Hematopoietic multipotent progenitor cell treated with erythropoietin and hydrocortisone succinate and interleukin-3 and kit ligand, for 6 days (in vitro differentiated cells): ENCODE measurements at places on chromosomes 2 and 18.

- no peak for DNase-seq
Observed at GRCh38 chr2:55136138-55136541, 85.9 kb upstream of the RTN4 start.

DNA sequence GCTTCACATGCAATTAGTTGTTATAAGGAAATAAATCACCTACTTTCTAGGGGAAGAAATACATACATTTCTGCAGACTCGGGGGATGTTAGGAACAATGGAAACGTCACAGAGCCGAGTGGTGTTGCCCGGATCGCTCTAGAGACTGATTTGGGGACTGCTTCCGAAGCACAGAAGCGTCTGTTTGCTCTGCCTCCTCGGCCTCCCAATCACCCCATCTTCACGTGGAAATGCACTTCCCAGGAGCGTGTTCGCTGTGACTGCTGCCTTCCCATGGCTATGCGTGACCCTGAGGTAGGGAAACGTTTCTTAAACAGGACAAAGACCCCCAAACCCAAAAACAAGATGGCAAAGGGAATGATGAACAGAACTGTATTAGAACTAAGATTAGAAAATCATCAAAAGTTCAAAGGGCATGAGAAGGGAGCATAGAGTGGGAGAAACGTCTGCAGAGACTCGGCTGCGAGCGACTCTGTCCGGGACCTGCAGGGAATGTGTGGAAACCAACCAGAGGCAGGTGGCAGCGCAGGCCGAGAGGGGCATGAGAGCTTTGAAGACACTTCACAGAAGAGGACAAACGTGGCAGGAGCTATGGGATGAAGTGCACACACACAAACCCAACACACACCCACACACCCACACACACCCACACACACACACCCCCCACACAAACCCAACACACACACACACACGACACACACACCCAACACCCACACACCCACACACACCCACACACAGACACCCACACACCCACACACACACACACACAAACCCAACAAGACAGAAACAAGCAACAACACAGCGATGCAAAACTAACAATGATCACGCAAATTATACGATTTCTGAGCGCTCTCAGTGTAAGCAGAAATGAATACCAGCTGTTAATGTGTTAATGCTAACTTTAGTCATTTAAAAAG is 41.3 kb downstream of the RTP5 start:
- DNase-seq, result no peak

GRCh38 chr2:40242315-40242714 is 209.6 kb downstream of the SLC8A1 start:
- DNase-seq, result no peak

DNA sequence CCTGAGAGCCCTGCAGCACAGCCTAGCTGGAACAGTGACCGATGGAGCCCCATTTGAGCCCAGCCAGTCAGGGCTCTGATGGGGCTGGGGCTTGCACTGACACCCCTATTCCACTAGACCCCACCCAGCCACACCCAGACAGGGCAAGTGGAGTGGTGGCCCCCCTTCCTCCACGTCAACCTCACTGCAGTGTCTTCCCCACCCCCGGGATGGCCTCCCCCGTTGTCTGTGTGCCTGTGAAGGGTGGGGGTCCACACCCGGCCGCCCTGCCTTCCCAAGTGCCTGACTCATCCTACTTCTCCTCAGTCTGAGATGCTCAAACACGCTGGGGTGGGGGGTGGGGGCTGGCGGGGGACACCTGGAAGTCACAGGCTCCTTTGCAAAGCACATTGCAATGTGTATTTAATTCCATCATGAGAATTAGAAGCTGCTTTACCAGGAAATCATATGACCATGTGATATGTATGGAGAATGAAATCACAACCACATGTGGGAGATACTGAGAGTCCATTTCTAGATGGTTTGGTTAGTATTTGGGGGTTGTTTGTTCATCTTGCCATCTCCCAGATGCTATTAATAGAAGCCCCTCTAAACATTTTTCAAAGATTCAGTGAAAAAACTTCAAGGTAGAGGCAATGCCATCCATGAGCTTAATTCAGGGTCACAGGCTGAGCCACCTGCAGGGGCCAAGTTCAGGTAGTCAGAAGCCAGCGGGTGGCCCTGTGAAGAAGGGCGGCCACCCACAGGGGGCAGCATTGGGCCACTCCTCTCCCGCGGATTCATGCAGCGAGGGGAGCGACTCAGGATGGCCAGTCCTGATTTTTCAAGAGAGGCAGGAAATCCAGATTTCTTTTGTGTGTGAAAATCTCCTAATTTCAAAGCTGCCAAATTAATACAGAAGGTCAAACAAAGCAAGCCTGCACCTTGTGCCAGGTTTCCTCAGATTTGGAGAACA is 22.7 kb upstream of the GMPPA start:
- peak; percentile 83 for DNase-seq

- no peak for DNase-seq
Observed at GRCh38 chr2:167965907-167966761, 281.3 kb downstream of the STK39 start.

DNA sequence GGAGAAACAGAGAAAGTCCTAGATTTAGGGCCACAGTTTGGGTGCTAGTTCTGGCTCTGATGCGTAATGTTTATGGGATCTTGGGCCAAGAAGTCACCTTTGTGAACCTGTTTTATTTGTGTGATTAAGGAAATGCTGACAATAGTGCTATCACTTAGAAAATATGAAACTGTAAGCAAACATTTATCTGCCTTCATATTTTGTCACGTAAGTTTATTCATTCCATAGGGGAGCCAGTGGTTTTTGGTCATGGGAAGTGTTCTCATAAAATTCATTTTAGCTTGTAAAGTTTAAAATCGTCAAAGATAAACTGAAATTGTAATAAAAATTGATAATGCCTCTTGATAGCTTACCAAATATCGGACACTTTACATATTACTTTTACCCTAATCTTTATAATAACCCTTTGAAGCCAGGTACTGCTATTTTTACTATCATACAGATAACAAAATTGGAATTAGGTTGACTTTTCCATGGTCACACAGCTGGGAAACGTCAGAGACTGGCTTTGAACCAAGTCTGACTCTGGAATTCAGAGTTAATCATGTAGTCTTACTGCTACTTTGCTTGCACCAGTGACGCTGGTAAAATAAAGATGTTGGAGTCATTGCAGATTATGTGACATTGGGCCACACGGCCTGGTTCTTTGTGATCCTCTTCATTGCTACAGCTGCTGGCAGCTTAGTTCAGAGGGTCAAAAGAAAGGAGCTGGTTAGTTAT is 99.7 kb downstream of the ICA1L start:
- DNase-seq, result no peak

- no peak for DNase-seq
Observed at GRCh38 chr2:174750923-174751441, 13.3 kb downstream of the CHRNA1 start.

DNA sequence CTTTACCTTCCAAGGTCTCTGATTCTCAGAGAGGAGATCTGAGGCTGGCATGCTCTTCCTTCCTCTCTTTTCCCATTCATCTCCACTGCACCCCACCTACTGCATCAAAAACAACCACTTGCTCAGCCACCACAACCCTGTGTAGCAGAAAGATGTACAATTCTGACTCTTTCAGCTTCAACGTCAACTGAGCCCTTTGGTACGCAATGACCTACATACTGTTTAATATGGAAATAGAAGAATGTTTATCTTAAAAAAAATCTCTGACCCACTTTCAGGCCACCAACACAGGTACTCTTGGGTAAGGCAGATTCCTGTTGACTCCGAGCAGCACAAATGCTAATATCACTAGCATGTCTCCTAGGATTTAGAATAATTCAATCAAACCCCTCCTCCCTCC is 76.2 kb upstream of the AFF3 start:
- DNase-seq, result no peak

DNA sequence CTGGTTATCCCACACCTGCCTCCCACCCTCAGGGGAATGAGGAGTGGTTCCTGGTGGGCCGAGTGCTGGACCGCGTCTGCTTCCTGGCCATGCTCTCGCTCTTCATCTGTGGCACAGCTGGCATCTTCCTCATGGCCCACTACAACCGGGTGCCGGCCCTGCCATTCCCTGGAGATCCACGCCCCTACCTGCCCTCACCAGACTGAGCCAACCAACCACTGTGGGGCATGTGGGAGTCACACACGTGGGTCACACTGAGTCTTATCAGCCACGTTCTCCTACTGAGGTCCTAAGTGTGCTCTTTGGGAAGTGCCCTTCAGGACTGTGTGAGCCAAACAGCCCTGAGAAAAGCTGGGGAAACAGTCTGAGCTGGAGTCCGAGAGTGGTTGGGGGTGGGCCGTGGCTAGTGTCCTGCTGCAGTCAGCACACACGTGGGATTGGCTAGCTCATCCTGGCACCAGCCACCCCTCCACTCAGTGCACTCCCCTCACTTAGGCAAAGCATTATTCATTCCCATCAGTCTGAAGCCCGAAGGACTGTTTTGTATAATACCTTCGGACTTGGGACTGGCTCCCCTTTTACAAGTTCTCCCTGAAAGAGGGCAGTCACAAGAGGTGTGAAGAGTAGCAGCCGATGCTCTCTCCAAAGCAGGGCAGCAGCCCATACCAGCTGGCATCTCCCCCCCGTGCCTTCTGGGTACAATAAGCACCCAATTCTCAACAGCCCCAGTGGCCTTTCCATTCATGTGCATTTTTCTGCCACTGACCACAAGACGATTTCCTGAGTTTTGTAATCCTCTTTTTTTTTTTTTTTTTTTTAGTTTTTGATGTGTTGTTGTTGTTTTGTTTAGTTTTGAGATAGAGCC is 4.6 kb downstream of the TIGD1 start:
- DNase-seq, result no peak

- no peak for DNase-seq
Observed at GRCh38 chr2:85453571-85453970, 35.1 kb downstream of the SH2D6 start.

DNA sequence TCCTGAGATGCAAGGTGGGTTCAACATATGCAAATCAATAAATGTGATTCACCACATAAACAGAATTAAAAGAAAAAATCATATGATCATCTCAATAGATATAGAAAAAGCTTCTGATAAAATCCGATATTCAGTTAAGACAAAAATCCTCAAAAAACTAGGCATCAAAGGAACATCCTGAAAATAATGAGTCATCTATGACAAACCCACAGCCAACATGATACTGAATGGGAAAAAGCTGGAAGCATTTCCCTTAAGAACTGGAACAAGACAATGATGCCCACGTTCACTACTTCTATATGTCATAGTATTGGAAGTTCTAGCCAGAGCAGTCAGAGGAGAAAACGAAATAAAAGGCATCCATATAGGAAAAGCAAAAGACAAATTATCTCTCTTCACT is 80.4 kb downstream of the MYO3B start:
- no peak for DNase-seq

GRCh38 chr2:98880266-98881152 is 55.5 kb downstream of the CRACDL start:
- DNase-seq, result no peak
